ENCODE measurements at places on chromosomes 7 and 10. TPM values are rescaled to one million over a fixed set of nuclear protein-coding genes. Genes with fewer than 3 reads are reported as not detected.

VSTM4 gene
- polyA plus RNA-seq: 0.48 TPM

LRRC18 gene
- not detected for polyA plus RNA-seq

CHST3 gene
- 2.0 TPM for polyA plus RNA-seq

NDUFA5 gene
- polyA plus RNA-seq: 3.4 TPM

FGFBP3 gene
- 54.6 TPM for polyA plus RNA-seq

PRKG1 gene
- 5.0 TPM for polyA plus RNA-seq

SLC26A5 gene
- 0.24 TPM for polyA plus RNA-seq

NEURL1 gene
- polyA plus RNA-seq: 0.52 TPM

UTF1 gene
- polyA plus RNA-seq: 0.47 TPM

ODAD2 gene
- polyA plus RNA-seq: 0.67 TPM

Measured in H1 (cell line).